H7 (cell line): ENCODE measurements at places on chromosomes 6 and 20.

- DNase-seq, result no peak
Measured at GRCh38 chr6:39786649-39787048, 5.5 kb upstream of the DAAM2 start.

DNA sequence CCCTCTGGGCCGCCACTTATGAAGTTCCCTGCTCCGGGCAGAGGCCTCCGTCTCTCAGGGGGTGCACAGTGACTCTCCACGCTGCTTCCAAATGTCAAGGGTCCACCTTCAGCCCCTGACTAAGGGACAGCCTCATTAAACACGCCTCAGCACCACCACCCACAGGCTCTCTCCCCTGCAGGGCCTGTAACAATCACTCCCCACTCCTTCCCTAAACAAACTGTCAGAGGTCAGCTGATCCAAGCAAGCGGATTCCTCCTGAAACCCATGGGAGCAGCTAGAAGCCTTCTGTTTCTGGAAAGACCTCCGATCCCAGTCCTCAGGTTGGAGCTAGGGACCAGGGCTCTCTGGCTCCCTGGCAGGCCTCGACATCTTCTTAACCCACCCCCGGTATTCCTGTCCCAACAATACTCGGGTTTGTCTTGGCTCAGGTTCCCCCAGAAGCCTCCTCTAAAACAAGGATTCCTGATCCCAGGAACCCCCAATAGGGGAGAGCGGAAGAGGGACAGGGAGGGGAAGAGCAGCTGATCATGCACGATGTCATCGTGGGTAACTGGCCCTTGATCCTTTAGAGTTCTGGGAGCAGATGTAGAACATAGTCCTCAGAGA, 181.0 kb downstream of the ZNF217 start:
- DNase-seq, result peak; percentile 27

DNA sequence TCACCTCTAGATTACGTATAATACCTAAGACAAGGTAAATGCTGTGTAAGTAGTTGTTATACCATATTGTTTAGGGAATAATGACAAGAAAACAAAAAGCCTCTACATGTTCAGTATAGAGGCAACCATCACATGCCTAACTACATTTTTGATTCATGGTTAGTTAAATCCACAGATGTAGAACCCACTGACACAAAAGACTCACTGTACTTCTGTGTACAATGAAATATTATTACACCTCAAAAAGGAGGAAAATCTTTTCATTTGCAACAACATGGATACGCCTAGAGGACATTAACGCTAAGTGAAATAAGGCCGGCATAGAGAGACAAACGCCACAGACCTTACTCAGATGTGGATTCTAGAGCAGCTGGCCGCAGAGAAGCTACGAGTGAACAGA, 50.5 kb downstream of the NINL start:
- DNase-seq, result peak; percentile 19

- DNase-seq, result peak; percentile 35
Measured at GRCh38 chr6:9250852-9251251, 815.5 kb upstream of the SLC35B3 start.

DNA sequence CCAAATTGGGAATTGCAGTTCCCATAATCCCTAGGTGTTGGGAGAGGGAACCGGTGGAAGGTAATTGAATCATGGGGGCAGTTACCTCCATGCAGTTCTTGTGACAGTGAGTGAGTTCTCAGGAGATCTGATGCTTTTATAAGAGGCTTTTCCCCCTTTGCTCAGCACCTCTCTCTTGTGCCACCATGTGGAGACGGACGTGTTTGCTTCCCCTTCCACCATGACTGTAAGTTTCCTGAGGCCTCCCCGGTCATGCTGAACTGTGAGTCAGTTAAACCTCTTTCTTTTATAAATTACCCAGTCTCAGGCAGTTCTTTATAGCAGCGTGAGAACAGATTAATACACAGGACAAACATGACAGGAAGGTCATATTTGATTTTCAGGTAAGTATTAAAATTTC, 25.3 kb upstream of the HECA start:
- no peak for DNase-seq

- DNase-seq, result no peak
Measured at GRCh38 chr20:44083220-44083933, 103.6 kb downstream of the JPH2 start.

GRCh38 chr20:4973330-4974097, 27.8 kb downstream of the SLC23A2 start:
- DNase-seq, result no peak

DNA sequence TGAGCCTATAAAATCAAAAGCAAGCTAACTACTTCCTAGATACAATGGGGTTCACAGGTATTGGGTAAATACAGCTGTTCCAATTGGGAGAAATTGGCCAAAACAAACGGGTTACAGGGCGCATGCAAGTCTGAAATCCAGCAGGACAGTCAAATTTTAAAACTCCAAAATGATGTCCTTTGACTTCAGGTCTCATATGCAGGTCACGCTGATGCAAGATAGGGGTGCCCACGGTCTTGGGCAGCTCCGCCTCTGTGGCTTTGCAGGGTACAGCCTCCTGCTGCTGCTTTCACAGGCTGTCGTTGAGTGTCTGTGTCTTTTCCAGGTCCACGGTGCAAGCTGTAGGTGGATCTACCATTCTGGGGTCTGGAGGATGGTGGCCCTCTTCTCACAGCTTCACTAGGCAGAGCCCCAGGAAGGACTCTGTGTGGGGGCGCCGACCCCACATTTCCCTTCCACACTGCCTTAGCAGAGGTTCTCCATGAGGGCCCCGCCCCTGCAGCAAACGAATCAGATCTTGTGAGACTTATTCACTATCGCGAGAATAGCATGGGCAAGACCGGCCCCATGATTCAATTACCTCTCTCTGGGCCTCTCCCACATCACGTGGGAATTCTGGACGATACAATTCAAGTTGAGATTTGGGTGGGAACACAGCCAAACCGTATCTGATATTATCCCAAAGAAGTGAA, 11.9 kb upstream of the SMIM29 start:
- DNase-seq, result no peak

- no peak for DNase-seq
Measured at GRCh38 chr20:22074635-22075034, 369.2 kb downstream of the PAX1 start.

GRCh38 chr6:113115196-113115595, 741.9 kb upstream of the MARCKS start:
- no peak for DNase-seq

DNA sequence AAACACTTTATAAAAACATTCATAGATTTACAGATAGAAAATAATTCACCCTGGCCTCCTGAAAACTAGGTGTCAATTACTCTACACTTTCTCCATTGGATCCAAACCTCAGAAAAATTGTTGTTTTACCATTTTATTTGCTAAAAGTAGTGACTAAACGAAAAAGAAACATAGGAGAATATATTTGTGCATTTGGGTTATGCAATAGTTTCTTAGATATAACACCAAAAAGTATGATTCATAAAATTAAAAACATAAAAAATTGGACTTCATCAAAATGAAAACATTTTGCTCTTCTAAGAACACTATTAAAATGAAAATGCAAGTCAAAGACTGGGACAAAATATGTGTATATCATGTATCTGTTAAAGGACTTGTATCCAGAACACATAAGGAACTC, 671.3 kb downstream of the MAFB start:
- DNase-seq, result no peak

GRCh38 chr6:157169656-157170055, 153.7 kb downstream of the TMEM242 start:
- no peak for DNase-seq

GRCh38 chr20:20251836-20252235, 116.1 kb upstream of the INSM1 start:
- no peak for DNase-seq

DNA sequence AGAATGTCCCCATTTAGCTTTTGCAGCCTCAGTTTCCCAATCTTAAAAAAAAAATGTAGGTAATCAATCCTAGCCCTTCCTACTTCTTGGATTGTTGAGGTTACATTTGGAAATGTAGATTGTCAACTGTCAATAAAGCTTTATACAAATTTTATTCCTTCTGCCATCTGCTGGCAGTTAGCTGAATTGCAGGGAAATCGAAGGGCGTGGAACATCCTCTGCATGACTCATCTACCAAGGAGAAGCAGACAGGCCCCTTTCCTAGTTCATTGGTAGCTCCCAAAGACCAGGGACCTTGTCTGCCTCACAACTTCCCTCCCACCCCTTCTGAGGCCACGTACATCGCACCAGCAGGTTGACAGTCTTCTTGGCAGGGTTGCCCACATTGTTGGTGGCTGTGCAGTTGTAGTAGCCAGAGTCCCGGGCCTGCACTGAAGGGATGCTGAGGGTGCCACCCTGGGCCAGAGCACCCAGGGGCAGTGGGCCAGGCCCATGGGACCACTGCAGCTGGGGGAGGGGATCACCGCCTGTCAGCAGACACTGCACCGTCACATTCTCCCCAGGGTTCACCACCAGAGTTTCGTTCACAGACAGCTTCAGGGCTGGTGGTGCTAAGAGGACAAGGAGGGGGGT, 43.6 kb downstream of the MDGA1 start:
- peak; percentile 85 for DNase-seq

GRCh38 chr6:47964969-47965368, 146.0 kb downstream of the PTCHD4 start:
- DNase-seq, result no peak

GRCh38 chr6:32519910-32520258, 10.2 kb downstream of the HLA-DRB5 start:
- DNase-seq, result no peak

DNA sequence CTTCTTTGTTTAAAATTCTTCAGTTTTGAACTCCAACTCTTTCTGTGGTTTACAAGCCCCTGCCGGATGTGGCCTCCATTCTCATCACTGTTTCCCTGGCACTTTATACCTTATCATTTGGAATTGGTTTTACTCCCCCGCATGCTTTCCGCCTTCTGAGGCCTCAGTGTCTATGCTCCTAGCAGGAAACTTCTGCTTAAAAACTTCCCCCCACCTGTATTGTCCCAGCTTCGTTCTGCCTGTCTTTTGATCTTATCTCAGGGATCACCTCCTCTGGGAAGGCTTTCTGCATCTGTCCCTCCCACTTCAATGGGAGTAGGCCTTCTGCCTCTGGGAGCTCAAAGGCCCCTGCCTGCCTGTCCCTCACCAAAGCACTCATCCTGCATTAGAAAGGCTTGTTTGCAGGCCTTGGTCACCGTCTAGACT, 3.4 kb upstream of the ANGPT4 start:
- DNase-seq, result no peak

DNA sequence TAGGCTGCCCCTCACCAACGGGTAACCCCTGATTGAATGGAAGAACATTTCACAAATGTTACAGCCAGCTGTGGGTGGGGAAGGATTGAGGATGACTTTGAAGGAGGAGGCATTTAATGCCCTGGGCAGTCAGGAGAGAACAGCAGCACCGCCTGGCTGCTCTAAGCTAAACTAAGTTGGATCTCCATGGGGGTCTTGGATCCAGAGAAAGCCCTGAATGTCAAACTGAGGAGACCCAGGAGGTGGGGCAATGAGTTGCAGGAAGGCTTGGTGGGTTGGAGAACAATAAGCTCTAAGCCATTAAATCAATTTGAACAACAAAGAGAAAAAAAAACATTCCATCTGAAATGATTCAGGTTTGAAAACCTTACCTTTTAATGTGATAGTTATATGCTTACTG, 35.4 kb downstream of the TMX4 start:
- DNase-seq, result peak; percentile 46

GRCh38 chr6:31251261-31251660, 20.6 kb downstream of the HLA-C start:
- no peak for DNase-seq

- no peak for DNase-seq
Measured at GRCh38 chr6:35015476-35015875, 125.7 kb downstream of the TCP11 start.

GRCh38 chr6:54697424-54697823, 149.1 kb upstream of the FAM83B start:
- DNase-seq, result no peak

- DNase-seq, result no peak
Measured at GRCh38 chr6:157983406-157984119, 1.9 kb downstream of the SYNJ2 start.

DNA sequence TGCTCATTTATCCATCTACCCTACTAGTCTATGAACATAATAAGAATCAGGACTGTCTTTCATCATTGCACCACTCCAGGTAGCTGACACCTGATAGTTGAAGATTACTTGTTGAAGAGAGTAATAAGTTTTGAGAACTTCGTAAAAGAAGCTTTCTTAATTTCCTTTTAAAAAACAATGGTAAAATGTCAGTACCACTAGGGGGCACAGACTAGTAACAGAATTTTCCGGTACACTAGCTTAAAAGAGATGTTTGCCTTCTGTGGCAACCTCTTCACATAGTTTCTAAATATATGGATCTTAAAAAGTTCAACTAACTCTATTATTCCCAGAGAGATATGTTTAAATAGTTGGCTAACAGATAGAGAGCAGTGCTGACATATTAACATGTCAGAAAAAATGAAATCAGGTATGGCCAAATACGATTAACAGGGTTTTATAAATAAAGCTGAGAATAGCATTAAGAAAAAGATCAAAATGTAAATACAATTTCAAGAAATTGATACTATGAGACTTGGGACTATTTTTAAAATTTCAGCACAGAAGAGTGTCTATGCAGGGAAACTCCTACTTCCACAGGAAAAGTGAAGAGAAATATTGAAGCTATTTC, 5.4 kb upstream of the KCNQ5 start:
- DNase-seq, result no peak

DNA sequence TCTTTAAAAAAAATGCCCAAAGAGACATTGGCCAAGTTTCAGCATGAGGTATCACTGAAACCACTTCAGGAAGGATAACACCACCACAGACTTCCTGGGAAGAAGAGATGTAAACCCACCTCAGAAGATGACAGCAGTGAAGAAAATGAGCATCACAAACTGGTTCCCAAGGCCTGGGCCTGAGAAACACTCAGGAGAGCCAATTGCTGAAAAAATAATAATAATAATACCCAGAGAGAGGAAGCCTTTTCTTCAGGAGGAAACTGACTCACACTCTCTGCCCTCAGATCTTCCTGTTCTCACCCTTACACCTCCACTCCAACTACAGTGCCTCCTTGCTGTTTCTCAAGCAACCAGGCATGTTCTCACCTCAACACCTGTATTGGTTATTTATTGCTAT, 68.1 kb upstream of the MAFB start:
- DNase-seq, result no peak

DNA sequence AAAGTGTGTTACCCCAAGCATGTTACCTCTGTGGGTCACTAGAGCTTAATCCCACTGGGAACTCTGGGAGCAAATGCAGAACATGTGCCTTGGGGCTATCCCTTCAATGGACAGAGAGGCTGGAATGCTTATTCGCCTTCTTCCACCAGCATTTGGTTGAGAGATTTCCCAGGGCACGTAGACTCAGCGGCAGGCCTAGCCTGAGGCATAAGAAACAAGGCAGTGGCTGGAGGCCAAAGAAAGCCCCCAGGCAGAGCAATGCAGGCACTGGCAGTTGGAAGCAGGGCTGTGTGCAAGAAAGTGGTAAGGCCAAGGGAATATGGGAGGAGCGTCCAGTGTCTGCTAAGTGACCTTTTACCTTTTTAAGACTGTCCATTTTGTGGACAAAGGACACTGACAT, 114.0 kb upstream of the FLRT3 start:
- DNase-seq, result no peak

GRCh38 chr6:129454488-129454887, 255.5 kb downstream of the ARHGAP18 start:
- DNase-seq, result no peak
